ENCODE measurements at places on chromosomes 12 and 14.

GRCh38 chr12:21221778-21222177 lies 90.8 kb downstream of the SLCO1B1 start:
- DNase-seq: no peak

DNA sequence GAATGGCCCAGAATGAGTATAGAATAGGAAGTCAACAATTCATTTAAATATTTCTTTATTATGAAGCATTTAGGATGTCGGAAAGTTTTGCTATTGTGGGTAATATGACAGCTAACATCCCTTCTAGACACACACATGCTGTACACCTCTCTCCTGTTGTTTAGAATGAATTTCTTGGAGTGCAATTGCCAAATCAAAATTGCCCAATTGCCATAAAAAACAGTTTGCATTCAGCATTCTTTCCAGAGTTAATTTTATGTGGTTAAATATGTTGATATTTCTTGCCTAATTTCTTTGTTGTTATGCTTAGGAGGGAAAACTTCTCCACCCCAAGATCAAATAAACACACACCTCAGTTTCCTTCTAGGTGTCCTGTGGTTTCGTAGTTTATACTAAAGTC lies 16.9 kb upstream of the SMCO2 start:
- DNase-seq: no peak

GRCh38 chr14:72264716-72265115 lies 332.5 kb downstream of the RGS6 start:
- DNase-seq: no peak

- DNase-seq: no peak
Measured at GRCh38 chr12:4421590-4422031, 24.0 kb downstream of the FGF6 start.

DNA sequence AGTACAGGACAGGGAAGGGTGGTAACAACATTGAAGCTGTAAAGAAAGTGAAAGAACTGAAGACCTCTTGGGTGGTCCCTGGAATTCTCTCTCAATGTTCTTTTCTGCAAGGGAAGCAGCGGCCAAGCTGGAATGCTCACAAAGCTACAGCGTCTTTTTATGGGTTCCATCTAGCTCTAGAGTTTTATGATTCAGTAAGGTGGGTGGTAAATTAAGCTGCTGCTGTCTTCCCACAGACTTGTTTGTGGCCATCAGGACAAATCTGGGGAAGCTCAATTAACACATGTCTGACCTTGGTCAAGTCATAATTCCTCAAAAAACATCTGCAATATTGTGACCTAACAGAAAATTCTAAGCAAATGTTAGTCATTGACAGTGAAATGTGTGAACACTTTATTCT lies 139.1 kb downstream of the MED13L start:
- DNase-seq: no peak

DNA sequence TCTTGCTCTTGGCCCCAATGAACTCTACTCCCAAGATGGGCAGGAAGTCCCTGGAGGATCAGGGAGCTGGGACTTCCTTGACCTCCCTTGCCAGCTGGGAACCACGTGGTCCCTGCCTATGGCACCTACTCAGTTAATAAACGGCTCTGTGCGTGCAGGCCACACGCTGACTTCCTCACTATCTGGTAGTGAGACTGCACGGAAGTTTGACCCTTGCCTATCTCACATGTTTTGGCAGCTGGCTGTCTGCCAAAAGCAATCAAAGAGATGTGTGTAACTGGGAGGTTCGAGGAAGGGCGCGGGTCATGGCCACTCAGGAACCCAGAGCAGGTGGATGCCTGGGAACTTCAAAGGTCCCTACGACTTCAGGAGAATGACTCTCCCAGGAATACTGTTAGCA lies 57.9 kb downstream of the RFLNA start:
- DNase-seq: no peak

- no peak for DNase-seq
Measured at GRCh38 chr12:28104903-28105864, 85.1 kb upstream of the CCDC91 start.

- no peak for DNase-seq
Measured at GRCh38 chr14:93343266-93343665, 3.7 kb upstream of the COX8C start.

- DNase-seq: no peak
Measured at GRCh38 chr12:12693111-12693671, 2.8 kb downstream of the GPR19 start.

DNA sequence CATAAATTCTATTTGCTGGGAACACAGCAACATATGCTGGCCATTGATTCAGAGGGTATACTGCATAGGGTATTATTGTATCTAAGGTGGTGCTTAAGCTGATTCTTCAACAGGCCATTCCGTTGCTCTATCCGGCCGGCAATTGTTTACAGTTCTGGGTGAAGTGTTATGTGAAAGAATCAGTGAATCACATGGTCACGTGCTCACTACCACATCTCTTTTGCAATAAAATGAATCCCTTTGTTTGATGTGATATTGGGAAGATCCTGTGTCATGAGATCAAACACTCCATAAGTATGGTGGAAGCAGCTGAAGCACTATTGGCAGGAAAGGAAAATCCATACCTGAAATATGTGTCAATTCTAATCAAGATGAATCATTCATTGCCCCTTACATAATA lies 7.6 kb upstream of the USP15 start:
- DNase-seq: no peak

- DNase-seq: no peak
Measured at GRCh38 chr12:89364058-89364457, 11.8 kb upstream of the DUSP6 start.

GRCh38 chr12:80268924-80269749 lies 169.8 kb downstream of the OTOGL start:
- no peak for DNase-seq

DNA sequence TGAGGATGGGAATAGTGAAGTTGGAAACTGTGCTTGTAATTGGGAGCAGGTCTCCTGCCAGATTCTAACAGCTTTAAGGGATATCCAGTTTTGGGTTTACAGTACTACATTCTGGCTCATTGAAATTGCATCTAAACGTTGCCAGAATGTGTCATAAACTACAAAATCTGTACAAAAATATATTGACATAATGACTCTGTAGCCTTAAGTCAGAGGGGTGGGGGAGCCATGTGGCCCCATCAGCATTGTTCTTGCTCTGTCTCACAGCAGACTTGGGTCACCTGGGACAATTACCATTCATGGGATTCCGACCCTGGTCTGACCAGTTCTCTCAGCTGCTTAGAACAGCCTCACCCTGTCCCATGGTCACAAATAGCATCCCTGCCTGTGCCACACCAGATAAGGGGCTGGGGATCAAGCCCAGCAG lies 43.3 kb upstream of the MED13L start:
- DNase-seq: no peak

DNA sequence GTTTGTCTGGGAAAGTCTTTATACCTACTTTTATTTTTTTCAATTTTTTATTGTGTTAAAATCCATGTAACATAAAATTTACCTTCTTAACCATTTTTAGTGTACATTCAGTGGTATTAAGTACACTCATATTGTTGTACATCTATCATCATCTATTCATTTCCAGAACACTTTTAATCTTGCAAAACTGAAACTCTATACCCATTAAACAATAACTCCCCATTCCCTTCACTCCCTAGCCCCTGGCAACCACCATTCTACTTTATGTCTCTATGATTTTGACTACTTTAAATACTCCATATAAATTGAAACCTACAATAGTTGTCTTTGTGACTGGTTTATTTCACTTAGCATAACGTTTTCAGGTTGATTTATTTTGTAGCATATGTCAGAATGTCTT lies 131.9 kb upstream of the SLC38A2 start:
- no peak for DNase-seq

DNA sequence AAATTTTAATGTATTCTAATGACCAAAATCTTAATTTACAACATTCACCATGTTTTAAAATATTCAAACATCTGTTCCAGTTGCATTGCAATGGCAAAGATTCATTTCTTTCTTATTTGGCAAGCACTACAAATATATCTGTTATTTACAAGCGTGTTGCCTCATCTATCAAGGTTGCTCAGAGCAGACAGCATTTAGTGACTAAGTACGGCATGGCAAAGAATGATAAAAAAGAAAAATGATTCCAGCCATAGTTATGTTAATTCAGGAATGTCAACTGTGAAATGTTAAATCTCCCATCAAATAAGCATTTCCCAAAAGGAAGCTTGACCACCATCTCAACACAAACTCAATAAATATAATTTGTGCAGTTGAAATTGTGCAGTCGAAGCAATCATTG lies 312.1 kb downstream of the SEC23A start:
- DNase-seq: no peak

GRCh38 chr14:66998013-66998412 lies 191.2 kb upstream of the GARIN2 start:
- DNase-seq: no peak

DNA sequence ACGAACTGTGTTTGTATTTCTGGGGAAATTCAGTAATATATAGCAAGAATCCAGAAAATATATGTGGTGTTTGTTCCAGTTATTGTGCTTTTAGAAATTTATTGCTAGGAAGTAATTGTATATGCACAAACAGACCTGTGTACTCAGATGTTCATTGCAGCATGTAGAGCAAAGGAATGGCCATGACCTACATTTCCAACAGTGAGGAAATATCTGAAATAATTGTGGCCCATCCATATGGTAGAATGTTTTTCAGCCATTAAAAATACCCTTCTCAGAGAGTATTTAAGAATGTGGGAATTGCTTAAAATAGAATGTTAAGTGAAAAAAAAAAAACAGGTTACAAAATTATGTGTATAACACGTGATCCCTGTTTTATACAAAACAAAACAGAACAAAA lies 77.3 kb downstream of the TMX1 start:
- DNase-seq: no peak

GRCh38 chr12:67358781-67359338 lies 89.7 kb downstream of the CAND1 start:
- DNase-seq: no peak

DNA sequence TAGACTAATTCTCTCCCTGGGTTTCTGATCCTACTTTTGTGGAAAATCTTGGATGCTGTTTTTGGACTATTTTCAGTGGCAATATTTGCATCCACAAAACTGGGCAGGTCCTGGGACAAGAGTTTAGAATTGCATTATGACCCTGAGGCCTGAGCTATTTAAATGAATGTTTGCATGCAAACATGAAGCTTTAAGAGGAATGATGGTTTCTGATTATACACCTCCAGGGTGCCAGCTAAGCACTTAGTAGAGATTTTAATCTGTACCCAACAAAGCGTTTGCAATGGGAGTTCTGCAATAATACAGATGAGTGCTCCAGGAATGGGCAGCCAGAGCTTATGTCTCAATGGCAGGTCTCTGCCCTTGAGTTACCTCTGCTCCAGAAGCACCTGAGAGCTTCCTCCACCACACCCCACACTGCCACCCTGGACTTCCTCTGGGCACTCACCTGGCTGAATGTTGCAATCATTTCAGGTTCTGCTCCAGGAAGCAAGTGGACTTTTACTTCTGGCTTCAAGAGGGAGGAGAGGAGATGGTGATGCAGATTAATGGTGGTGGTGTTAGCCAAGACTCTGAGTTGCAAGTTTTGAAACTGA lies 6.0 kb upstream of the SPTLC2 start:
- no peak for DNase-seq

- DNase-seq: no peak
Measured at GRCh38 chr14:33026850-33027430, 88.3 kb downstream of the NPAS3 start.

DNA sequence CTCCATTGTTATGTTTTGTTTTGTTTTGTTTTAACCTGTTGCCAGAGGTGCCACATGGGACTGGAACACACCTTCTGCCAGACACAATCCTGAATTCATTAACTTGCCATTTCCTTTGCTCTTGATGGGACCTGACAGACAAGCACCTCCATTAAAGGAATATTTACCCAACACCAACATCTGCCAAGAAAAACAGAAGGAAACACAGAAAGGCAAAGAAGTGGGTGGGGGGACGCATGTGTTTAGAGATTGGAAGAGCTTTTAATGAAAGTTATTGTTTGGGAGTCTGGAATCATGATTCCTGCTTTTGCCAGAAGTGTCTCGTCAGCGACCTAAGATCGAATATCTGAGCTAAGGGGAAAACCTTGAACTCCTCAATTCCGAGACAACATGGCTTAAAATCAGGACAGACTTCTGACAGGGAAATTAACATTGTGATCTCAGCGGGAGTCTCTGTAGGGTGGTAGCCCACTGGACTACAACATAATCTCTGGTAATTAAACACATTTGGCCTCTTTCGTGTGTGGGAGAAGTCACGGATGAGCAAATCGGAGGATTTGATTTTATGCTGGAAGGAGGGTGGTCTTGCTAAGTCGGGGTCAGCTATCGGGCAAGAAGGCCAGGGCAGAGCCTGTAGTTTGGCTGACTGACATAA lies 210.4 kb upstream of the FAR2 start:
- no peak for DNase-seq

GRCh38 chr12:31008961-31009840 lies 64.5 kb upstream of the DDX11 start:
- no peak for DNase-seq

DNA sequence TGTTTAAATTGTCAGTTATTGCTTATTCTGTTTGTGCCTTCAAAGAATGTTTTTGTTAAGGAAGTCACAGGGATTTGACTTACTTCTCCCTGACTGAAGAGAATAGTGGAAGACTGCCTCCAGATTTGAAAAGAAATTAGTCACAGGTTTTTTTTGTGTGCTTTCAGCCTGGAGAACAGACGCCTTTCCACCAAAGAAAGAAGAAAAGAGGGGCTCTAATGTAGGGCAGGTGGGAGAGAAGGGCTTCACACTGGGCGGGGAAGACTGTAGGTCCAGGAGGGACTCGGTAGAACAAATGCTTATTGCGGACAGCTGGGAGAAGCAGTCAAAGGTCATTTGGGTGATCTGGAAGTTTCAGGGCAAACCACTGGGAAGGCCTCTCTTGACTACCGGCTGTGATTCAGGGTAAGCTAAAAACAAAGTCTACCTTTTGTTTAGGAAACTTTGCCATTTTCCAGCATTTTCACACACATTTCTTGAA lies 76.8 kb downstream of the SAMD4A start:
- DNase-seq: no peak

- no peak for DNase-seq
Measured at GRCh38 chr14:99168330-99168729, 103.7 kb downstream of the BCL11B start.
